ENCODE measurements at places on chromosomes 16 and 17.

DNA sequence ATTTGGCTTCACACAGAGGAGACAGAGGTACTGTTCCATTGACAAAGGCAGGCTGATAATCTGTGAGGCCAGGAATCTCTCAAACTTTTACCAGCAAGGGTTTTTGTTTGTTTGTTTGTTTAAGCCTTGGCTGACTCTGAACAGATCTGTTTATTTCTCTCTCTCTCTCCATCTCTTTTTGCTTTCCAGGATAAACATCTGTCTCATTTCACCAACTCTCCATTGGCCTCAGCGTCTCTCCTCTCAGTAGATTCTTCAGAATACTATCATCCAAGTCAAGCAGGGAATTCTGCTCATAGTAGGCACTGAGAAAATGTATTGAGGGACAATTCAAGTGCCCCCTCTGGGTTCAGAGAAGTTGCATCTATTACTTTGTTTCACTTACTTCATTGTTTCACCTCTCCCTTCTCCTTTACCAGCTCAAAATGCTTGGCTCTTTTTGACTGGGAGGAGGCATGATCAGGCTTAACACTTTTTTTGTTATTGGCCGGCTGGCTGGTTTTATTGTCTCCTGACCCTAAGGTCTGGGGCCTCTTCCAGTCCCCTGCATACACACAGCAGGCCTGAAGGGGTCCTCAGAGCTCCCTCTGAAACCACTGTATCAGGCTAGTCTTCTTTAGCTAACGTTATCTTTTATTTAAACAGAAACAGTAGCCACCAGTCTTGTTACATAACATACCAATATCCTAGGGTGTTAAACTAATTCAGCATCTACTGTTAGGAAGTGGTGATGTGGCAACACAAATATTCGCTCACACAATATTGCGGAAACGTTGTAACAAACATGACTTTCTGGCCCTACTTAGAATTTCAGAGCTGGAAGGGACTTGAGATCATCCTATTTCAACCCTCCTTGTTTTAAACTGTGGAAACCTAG lies 2.0 kb upstream of the YPEL2 start:
- DNase-seq, result peak; percentile 39

- DNase-seq, result no peak
Observed at GRCh38 chr17:17161759-17162158, 44.4 kb downstream of the PLD6 start.

DNA sequence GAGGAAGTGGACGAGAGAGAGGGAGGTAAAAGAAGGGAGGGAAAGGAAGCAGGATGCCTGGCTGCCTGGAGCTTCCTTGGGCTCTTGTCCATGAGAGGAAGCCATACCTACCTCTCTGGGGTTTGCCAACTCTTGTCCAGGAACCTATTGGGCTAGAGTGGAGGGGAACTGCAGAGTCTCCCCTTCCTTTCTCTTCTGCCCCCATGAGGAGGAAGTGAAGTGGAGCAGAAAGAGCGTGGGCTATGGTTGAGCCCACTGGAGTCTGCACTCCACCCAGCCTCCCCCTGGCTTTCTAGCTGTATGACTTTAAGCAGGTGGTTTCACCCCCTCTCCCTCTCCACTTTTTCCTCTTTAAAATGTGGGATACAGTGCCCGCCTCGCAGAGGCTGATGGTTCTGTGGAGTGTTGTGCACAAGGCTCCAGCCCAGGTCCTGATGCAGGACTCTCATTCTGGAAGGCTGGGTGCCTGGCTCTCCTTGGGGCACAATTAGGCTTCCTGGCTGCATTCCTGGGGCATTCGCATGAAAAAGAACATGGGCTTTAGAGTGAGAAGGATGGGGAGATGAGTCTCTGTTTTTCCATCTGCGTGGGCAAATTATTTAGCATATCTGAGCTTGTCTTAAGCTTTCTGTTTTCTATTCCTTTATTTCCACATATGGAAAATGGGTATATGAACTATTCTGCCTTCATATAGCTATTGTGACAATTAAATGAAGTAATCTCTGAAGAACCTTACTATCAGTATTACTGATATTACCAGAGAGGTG lies 40.7 kb downstream of the HLF start:
- no peak for DNase-seq

DNA sequence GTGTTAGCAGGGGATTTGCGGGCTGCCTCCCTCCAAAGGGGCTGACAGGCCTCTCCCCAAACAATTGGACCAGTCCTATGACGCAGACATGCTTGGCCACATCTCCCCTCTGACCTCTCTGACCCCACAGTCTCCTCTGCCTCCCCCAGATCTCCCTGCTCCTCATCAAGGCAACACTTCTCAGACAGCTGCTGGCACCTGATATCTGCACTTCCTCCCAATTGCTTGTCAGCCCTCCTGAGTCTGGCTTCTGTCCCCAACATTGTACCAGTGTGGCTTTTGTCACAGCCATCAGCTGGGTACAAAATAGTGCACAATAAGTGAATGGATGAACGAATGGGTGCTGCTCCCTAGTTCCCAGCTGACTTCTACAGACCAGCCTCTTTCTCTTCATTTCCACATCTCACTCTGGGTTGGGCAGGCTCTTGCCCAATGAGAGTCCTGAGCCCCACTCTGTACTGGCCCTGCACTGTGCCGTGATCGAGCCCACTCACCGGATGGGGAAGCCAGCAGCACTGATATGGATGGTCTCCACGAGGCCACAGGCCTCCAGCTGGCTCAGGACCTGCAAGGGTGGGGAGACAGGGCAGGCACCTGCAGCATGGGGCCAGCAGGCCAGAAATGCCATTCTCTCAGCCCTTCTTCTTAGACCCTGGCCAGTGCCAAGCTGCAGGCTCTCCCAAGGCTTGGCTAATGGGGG lies 17.1 kb downstream of the ZNHIT3 start:
- DNase-seq, result no peak

DNA sequence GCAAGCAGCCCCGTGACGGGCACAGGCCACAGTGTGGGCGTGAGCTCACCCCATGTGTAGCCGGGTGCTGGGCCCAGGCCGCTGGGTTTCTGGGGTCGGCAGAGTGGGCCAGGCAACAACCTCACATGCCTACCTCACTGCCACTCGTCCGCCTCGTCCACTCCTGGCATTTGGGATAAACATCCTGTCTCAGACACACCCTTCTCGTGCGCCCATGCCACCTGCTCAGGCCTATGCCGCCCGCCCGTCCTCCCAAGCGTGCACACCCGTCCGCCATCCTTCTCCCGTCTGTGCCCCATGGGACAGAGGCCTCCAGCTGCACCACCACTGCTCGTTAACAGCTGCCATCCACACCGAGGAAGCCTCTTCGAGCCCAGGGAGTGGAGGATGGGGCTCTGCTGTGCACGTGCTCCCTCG lies 64.3 kb downstream of the KLHDC4 start:
- no peak for DNase-seq

DNA sequence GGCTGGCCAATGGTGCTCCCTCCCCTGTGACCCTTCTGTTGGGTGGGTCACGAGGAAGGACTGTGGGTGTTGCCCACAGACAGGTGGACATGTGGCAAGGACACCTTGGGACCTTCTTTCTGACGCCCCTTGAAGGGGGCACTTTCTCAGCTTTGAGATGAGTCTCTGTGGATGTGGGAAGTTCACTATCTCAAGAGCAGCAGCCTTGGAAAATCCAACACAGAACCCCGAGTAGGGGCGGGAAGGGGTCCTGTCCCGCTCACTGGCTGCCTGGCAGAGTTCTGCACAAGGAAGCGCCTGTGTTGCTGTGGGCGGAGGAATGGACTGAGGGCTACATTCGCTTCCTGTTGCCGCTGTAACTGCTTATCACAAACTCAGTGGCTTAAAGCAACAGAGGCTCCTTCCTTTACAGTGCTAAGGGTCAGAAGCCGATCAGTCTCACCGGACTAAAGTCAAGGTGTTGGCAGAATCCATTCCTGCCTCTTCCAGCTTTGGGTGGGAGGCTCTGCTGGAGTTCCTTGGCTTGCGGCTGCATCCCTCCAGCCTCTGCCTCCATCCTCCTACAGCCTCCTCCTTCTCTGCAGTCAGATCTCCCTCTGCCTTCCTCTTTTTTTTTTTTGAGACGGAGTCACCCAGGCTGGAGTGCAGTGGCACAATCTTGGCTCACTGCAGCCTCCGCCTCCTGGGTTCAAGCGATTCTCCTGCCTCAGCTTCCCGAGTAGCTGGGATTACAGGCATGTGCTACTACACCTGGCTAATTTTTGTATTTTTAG lies 305.2 kb downstream of the SEC14L1 start:
- peak; percentile 56 for DNase-seq

- no peak for DNase-seq
Observed at GRCh38 chr16:79037521-79038373, 562.8 kb downstream of the MAF start.

- no peak for DNase-seq
Observed at GRCh38 chr16:15586716-15587115, 56.2 kb downstream of the MARF1 start.

GRCh38 chr16:67158637-67159600 lies 790 bp downstream of the TRADD start:
- DNase-seq, result peak; percentile 76

DNA sequence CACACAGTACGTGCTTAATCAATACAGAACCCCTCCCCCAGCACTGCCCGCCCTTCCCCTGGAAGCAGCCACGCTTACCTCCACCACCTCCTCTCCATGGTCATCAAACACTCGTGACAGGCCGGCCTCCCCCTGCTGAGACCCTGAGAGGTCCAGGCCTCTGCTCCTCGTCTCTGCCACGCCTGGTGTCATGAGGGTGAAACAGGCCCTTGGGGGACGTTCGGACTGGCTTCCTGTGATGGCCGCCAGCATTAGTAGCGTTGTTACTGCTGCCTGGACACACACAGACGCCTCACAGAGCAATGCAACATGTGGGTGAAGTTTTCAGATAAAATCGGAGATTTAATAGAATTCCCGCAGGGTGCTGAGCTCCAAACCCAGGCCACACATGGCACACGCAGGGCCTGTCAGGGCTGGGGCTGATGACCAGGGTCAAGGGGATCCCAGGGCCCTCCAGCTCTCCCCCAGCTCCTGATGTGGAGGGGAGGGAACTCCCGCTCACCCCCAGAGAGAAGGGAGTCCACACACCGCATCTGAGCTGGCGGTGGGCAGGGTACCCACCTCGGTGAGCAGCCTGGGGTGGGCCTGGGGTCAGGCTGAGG lies 15.9 kb upstream of the SLC38A10 start:
- DNase-seq, result no peak

DNA sequence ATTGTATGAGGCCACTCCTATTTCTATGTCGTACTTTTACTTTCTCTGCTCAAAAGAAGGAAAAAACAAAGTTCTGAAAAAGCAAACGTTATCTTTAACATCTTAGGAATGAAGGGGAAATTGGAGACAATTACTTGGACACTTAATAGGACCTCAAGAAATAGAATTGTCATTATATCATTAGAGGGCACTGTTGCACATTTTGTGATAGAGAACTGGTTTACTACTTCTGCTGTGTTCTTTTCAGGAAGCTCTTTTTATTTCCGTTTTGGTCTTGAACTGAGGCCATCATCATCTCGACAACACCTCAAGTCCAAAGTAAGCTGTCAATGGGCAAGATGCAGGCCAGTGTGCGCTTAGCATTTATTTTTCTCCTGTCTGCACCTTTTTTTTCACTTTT lies 14.6 kb downstream of the COG4 start:
- DNase-seq, result no peak

DNA sequence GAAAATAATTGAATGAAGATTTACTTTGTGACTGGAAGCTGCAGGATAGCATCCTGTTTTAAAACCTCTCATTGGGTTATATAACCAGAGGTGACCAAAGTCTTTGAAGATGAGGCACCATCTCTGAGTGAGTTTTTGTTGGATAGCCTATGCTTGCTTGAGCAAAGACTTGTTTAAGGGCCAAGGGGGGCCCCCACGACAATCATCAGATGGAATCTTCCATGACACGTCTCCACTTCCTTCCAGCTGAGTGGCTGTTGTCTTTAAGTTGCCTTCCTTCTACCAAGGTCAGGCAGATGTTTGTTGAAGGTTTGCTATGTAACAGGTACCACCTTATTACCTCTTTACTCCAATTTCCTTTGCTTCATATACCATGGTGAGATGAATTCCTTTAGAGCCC lies 188.8 kb downstream of the PRKCA start:
- no peak for DNase-seq
